ENCODE measurements at places on chromosomes 6 and 20. TPM values are rescaled to one million over a fixed set of nuclear protein-coding genes. Genes with fewer than 3 reads are reported as not detected.

RIPOR2 gene
- total RNA-seq: under 0.01 TPM

OPRL1 gene
- 3.0 TPM for total RNA-seq

GRCh38 chr20:52083627-52084232, 107.8 kb downstream of the ZFP64 start:
- DNase-seq: peak; percentile 77

GHRH gene
- total RNA-seq: not detected

DNA sequence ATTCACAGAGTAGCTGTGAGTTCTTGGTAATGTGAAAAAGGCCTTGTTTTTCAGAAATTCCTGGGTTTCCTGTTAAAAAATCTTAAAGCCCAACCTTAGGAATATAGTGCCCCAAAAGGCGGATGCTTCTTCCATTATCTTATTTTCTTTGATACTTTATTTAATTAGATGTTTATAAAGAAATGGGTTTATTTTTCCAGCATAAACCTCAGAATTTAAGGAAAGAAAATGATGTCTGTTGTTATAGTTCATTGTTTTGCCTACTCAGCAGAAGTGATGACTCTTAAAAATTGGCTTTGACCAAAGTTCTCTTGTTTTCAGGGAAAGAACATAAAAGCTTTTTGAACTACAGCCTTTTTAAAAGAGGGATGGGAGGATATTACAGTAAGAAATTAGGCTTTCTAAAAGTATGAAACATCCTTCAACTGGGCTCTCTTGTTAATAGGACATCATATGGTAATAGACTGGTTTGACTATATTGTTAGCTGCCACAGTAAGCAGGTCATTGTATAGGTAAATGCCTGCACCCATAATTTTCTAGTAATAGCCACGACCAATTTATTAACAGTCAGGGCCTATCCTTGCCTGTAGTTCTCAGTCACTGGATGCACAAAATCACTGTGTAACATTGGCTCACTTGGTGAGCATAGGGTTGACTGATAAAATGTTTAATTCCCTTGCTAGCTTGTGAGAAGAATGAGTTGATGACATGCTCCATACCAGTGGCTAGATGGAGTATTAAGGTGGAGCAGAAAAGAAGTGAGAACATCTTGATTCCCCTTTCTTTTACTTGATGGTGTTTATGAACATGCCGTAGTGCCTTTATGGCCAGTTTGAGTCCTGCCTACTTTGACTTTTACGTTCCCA, 5.2 kb downstream of the SRSF6 start:
- no peak for DNase-seq

GRCh38 chr6:87373377-87373776, 28.8 kb downstream of the C6orf163 start:
- DNase-seq: no peak

COL19A1 gene
- total RNA-seq: not detected

- no peak for DNase-seq
Measured at GRCh38 chr6:107305391-107305790, 154.0 kb downstream of the PDSS2 start.

DNA sequence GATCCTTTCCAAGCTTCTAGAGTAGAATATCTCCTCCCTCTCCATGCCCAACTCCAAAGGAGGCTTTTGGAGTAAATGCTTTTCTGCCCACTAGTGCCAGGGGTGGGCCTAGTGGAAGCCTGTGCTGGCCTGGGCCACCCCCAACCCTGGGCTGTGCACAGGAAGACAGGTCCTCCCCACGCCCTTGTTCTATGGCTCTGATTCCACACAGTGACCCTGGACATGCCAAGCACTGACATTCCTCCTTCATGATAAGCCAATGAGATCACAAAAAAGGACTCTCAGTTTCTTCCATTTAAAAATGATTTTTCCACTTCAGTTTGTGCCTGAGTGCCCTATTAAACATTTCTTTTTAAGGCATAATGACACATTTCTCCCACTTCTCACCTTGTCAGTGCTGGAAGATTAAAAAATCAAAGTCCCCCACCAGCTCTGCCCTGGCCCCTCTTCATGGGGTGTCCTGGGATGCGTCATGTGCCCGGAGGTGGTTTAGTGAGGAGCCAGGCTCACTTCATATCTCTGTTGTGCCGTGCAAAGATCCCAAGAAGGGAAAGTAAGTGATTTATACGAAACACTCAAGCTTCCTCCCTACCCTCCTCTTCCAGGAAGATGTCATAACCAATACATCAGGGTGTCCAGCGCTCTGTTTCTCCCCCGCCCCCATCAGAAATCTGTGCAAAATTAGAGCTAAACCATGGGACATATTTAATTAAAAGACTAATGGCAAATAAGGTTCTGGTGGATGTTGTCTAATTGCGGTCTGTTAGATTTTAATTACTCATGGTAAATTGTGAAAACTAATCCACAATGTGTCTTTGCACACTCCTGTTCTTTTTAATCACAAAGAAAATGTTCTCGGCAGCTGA, 255.0 kb downstream of the NRN1 start:
- peak; percentile 14 for DNase-seq

TMEM170B gene
- 2.0 TPM for total RNA-seq

- DNase-seq: no peak
Measured at GRCh38 chr6:73528897-73529296, 8.1 kb upstream of the EEF1A1 start.

Measured in lung microvascular endothelial cell (primary cell).